ENCODE measurements at places on chromosomes 4 and X.

DNA sequence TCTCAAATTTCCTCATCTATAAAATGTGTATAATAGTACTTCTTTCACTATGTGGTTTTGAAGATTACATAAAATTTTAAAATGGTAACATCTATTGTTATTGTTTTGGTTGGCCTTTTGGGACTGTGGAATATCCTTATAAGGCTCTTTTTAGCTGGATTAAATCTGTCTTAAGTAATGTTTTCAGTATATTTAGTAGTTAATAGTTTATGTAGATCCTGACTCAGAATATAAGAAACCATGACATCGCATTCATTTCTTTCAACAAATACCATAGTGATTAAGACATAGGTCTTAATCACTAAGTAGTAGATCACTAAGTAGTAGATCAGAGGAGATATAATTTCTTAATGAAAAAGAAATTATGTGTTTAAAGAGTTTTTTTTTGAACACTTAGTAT, 48.5 kb downstream of the MRPL1 start:
- no peak for DNase-seq

- no peak for DNase-seq
Observed at GRCh38 chr4:38242822-38243387, 282.7 kb downstream of the PTTG2 start.

DNA sequence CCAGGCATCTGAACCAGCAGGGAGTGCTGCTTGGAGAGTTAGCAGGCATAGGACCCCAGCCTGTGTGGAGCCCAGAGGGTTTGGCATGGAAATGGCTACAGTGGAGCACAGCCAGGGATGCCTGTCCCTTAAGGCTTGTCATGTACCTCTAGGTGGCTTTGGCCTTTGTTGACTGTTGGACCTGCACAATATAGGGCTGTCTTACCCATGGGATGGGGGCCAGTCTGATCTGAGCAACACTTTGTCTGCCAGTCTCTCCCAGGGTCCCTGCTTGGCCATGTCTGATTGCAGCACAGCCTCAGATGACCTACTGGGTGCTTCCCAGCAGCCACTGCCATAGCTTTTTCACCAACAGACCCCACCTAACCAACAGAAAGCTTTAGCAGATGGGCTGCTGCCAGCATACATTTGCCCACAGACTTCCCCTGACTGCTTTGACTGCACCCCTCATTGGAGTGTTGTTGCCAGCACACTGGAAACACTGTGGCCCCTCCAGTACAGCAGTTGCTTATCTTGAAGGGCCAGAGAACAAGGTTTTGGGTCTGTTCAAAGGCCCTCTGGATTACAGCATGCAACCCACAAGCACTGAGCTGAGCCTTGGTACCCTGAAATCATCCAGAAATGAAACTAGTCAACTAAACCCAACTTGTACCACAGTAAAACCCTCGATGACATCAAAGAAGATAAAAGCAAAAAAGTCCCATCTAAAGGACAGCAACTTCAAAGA, 22.1 kb downstream of the ANAPC10 start:
- DNase-seq, result no peak

DNA sequence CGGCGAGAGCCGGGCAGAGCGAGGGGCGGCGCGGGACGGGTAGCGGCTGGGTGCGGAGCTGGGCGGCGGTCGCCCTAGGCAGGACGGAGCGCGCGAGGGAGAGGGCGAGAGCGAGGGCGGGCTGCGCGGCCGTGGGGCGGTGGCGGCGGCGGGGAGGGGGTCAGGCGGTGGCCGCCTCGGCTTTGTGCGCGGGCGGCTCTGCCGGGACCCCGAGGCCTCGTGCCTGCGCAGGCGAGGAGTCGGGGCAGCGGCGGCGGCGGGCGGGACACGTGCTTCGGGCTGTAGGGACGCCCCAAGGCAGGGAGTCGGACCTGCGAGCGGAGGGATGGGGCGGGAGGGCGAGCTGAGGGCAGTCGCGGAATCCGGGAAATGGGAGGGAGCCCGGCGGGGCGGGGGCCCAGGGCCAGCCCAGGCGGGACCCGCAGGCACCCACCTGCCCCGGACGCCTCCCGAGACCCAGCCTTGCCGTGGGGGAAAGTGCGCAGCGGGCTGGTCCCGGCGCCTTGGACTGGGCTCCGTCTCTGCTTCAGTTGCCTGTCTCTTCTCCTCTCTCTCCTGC, 465 bp downstream of the BMPR1B start:
- no peak for DNase-seq

GRCh38 chrX:53376888-53377287, 45.6 kb downstream of the SMC1A start:
- DNase-seq, result no peak

GRCh38 chrX:17496407-17496806, 121.4 kb downstream of the NHS start:
- DNase-seq, result no peak

DNA sequence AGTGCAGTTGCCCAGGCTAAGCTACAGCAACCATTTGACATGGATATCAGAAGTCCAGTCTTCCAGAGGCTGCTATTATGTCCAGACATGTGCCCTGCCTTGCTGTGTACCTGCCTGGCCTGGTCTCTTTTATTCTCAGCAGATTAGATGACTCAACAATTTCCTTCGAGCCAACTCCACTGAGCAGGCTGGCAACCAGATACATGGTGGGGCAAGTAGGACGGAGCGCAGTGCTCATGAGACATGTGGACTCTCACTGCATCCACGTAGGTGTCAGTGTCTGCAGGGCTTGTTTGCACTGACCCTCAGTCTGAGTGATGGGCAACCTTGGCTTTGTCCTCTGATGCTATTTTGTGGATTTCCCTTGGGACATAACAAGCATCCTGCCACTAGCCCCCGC, 7.2 kb upstream of the MAGEA11 start:
- no peak for DNase-seq

DNA sequence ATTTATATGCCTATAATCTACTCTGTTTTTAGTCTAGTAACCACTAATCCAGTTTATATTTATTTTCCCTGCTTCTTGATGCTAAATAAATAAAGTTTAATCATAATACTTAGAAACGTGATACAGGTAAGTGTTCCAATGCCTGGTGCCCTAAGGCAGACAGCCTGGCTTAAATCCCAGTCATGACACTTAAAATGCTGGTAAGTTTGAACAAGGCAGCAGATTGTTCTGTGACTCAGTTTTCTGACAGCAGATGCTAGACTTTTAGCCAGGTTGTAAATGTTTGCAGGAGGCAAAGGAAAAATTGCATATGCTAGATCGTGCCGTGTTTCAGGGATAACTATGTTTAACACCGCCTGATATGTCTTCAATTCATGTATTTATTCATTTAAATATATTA, 2661.6 kb downstream of the PCDH7 start:
- DNase-seq, result no peak

DNA sequence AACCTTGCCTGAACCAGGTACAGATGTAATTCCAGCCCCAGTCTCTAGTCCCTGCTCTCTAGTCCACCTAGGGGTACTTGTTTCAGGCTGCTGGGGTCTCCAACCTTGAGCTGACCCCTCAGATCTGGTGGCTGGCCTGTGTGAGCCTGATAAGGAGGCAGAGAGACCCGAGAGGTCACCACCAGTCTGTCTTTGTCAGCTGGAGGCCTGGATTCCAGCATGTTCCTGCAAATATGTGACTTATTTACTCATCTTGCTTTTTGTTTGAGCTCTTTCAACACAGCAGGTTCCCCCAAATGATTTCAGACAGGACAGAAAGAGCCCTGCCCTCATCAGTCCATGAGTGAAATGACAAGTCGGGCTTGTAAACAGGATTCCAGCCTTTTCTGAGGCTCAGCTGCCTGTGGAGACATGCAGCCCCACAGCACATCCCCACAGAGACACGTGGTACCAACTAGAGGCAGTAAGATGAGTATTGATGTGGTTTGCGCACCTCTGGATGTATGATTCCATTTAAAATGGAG, 37.5 kb upstream of the STK26 start:
- no peak for DNase-seq

DNA sequence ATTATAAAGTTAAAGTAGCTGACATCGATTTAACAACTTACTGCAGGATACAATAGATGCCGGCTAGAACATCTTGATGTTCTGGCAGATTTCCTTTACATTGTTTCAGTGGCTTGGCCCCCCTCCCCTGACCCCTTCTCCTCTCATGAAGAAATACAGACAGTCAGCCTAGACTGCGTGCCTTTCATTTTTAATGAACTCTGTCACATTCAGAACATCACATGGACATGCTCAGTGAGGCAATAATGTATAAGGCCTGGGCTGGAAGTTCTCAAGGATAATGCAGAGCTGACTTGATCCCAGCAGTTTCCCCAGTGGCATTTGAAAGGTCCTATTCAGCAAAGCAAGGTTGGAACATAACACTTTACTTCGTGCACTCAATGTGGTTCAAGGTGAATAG, 239.2 kb downstream of the ANK2 start:
- DNase-seq, result no peak

DNA sequence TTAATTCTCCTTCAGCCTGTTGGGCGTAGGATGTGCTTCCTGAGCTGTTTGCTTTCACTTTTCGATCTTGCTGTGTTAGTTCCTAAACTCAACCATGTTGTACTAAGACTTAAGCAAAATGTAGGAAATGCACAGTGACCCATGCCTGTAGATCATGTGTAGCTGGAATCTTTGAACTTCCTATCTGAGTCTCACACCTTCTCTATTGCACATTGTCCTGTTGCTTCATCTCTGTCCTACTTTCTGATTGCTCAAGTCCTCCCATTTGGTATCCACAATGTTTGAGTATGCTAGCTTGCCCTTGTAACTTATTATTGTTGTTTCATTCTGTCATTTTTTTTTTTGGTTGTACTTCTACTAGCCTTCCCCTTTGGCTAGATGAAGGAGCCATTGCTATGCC, 239.6 kb downstream of the PPP1R2C start:
- no peak for DNase-seq

GRCh38 chrX:40539214-40540142, 41.3 kb upstream of the ATP6AP2 start:
- DNase-seq, result peak; percentile 53
